ENCODE measurements at places on chromosomes 6 and 20. TPM values are rescaled to one million over a fixed set of nuclear protein-coding genes. Genes with fewer than 3 reads are reported as not detected.

The CRISP2 gene
- total RNA-seq: not detected

The TRMT11 gene
- total RNA-seq: 10.0 TPM

The RGL2 gene
- 13.1 TPM for total RNA-seq

The DEFB116 gene
- not detected for total RNA-seq

The OOEP gene
- not detected for total RNA-seq
